ENCODE measurements at places on chromosomes 4 and X.

- DNase-seq, result no peak
These were observed 405.7 kb upstream of the GALNT7 start for GRCh38 chr4:172762895-172763294.

DNA sequence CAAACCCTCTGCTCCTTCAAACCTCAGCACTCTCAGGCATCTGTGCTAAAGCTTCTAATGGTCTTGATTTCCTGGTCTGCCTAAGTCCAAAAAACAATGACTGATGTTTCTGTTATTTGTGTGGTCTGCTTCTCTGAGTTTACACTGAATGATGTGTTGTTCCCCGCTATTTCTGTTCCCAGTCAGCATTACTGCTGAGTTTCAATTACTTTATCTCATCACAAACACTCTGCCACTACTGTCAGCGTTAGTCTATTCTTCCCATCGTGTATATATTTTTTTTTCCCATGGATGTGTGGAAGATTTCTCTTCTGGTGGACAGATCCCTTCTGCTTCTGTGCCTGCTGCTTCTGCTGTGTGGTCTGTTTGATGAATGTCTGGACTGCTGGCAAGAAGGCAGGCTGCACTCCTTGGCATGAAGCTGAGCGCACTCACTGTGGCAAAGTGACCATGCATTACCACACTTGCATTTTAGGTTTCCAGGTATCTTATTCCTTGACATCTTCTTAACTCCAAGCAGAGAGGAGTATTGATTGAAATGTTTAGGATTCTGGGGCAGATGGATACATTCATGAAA lies 106.9 kb upstream of the PAQR3 start:
- no peak for DNase-seq

DNA sequence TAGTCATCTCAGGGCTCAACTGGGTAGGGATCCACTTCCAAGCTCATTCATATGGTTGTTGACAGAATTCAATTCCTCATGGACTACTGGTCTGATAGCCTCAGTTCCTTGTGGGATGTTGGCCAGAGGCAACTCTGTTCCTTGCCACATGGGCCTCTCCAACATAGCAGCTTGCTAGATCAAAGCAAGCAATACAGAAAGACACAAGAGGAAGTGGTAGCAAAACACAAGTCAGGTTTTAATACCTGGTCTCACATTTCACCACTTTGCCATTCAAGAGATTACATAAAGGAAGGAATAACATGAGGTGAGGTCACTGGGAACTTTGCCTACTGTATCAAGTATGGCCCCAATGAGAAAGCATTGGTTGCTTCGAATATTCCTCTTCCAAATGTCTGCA lies 79.2 kb downstream of the PRSS12 start:
- no peak for DNase-seq

DNA sequence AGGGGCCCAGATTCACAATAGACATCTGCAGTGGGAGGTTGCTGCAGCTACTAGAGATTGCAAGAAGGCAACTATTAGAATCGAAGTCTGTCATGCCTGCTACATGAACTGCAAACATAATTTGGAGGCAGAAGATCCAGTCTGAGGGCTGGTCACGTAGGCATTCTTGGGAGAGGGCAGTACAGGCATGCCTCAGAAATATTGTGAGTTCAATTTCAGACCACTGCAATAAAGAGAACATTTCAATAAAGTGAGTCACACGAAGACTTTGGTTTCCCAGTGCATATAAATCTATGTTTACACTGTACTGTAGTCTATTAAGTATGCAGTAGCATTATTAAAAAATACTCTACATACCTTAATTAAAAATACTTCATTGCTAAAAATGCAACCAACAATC lies 585.8 kb upstream of the FAT1 start:
- no peak for DNase-seq

DNA sequence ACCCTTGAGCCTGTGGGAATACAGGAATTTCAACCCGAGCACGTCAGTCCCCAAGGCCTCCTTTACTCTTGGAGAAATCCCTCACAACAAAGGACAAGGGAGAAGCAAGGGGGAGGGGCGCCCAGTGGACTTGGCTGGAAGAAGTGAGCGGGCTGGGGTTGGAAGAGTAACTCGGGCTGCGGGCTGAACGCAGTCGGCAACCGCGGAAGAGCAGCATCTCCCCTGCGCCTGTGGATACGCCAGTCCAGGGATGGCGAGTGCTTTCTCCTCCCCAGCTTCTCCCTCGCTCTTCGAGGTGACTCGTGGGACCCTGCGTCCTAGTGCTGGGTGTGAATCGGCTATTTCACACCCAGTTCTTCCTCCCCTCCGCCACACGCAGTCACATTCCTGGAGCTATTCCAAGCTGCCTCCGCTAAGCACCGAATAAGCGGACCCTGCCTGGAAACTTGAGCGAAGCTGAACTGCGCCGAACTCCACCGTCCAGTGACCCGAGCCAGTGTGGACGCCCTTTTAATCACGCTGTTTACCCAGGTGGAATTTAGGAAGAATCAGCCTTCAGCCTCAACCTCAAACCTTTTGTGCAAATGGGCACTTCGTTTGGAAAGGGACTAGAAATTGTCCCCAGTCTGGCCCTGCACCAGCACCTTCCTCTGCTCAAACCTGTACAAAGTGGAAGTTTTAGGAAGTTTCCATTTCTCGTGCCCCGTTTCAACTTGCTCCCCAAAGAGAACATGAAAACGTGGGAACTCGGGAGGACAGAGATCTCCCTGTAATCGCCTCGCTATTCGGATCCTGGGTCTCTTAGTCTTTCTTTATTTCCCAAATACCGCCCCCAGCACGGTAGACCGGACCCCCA lies 64.3 kb upstream of the WDR17 start:
- DNase-seq, result no peak

GRCh38 chr4:187364401-187364800 lies 631.2 kb upstream of the ZFP42 start:
- no peak for DNase-seq

DNA sequence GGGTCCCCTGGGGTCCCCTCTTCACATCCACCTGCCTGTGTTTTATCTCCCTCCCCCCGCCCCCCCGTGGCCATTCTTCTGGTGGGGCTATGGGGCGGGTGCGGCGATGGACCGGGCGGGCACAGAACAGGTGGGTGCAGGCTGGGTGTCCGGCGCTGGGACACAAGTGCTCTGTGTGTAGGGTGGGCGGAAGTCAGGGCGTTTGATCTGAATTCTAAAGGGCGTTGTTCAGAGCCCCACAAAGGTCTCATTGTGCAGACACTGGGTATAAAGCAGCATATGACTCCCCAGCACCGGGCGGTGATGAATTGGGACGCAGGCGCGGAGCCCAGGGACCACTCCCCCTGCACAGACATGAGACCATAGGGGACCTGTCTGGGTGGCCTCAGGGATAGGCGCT lies at the start of gene GJB1:
GJB1 (plus strand) TSS at position 296 of the 400 bp plus-strand sequence. CDS start 484 bp downstream, outside the sequence.
- no peak for DNase-seq

GRCh38 chr4:879729-880077 lies 52.4 kb downstream of the GAK start:
- no peak for DNase-seq

- no peak for DNase-seq
These were observed 756.3 kb downstream of the CCSER1 start for GRCh38 chr4:90883519-90883918.

GRCh38 chrX:9456250-9457074 lies 8.4 kb upstream of the TBL1X start:
- DNase-seq, result no peak

GRCh38 chrX:8971116-8971515 lies 62.8 kb downstream of the FAM9B start:
- DNase-seq, result no peak

DNA sequence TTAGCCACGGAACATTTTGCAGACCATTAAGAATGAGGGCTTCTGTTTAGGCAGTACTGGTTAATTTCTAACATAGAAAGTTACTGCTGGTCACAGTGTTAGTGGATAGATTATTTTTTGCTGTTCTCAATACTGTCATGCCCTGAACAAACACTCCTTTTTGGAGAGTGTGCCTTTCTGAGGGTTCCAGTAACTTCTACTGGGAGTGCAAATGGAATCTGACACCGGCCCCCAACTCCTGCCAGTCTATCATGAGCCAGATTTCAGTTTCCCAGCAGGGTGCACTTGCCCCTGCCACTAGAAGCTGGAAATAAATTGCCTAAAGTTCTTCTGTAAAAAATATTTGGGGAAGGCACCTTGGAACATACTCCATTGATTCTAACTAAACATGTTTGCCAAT lies 224.4 kb upstream of the GPC4 start:
- DNase-seq, result no peak

GRCh38 chrX:54807524-54808108 lies at the start of gene MAGED2:
Gene MAGED2 (plus strand): TSS chrX:54807745. CDS start chrX:54809332, 1,587 bp downstream.
- no peak for DNase-seq

DNA sequence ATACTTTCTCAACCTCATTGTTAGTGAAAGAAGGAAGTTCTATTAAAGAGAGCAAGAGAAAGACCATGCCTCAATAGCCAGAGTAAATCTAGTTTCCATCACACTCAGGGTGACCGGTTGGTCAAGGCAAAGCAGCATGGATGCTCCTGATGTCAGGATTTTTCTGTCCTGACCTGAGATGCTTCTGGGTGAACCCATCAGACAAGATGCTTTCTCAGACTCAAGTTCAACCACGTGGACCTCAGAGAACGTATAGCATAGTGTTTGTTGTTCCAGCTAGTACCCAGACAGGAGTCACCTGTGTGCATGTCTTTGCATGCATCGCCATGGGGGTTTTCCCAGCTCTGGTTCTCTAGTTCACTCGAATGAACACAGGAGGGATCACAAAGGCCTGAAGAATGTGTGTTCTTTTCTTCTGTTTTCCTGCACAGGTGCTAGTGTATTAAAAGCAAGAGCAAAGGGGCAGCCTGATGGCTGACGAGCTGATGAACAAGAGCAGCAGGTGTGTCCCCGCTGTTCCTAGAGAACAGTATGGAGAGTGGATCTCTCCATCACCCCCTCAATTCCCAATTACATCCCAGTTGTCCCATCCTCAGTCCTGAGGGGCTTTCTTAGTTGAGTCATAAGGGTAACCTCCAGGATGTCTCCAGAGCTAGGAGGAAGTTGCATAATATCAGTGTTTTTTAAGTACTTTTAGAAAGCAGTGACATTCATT lies 110.5 kb upstream of the ENPP6 start:
- no peak for DNase-seq

GRCh38 chr4:103757631-103758030 lies 37.8 kb upstream of the TACR3 start:
- DNase-seq, result no peak

DNA sequence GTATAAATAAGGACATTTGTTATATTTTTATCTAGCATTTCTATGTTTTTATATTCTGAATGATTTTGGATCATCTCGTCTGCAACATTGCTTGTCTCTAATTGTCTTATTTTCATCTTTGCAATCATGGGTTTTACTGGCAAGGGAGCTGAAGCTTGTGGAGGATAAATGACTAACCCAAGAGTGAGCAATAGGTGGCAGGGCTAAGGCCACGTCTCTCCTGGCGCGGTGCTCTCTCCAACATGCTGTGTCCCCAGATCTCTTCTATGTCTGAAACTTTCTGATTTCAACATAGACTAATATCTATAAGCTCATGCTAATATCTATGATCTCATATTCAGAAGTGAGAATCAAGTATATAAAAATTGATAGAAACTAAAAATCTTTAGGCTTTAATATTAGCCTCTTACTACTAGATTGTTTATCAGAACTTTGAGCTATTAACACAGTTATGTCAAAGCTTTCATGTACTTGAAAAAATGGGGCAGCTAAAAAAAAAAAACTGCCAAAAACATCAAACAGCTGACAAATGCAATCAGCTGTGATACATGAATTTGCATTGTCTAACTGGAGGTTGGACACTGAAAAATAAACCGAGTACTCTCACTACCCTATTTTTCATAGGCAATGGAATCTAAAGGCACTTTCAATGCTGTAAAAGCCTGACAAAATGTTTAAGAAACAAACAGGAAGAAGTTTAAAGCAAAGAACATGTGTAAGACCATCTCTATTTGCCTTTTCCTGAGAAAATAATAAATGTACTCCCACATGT lies 169.2 kb downstream of the TMA16 start:
- no peak for DNase-seq

DNA sequence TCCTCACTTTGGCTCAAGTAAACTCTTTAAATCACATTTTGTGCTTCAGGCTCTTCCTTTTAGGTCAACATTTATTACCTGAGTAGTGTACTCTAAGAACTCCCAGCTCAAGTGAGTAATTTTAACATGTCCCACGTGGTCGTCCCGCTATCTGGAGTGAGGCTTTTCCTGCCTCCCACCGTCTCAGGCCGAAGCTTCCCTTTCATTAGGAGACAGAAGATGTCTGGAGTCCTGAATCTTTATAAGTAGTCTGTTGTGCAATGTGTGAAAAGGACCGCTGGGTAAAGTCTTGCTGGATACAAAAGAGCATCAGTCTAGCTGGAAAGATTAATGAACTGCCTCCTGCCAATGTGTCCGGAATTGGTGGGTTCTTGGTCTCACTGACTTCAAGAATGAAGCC lies 117.7 kb upstream of the NEIL3 start:
- DNase-seq, result no peak

- DNase-seq, result no peak
These were observed 1.1 kb downstream of the CXCL1 start for GRCh38 chr4:73870260-73870659.

- no peak for DNase-seq
These were observed 17.3 kb upstream of the TMEM185A start for GRCh38 chrX:149648932-149649331.

GRCh38 chr4:148808416-148808815 lies 366.2 kb upstream of the NR3C2 start:
- DNase-seq, result no peak

DNA sequence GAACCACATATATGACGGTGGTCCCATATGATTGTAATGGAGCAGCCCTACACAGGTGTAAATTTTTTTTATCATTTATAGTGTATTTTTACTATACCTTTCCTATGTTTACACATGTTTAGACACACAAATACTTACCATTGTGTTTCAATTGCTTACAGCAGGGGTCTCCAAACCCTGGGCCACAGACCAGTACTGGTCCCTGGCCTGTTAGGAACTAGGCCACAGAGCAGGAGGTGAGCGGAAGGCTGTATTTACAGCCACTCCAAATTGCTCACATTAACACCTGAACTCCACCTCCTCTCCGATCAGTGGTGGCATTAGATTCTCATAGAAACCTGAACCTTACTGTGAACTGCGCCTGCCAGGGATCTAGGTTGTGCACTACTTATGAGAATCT lies 201.8 kb upstream of the NDST4 start:
- no peak for DNase-seq

DNA sequence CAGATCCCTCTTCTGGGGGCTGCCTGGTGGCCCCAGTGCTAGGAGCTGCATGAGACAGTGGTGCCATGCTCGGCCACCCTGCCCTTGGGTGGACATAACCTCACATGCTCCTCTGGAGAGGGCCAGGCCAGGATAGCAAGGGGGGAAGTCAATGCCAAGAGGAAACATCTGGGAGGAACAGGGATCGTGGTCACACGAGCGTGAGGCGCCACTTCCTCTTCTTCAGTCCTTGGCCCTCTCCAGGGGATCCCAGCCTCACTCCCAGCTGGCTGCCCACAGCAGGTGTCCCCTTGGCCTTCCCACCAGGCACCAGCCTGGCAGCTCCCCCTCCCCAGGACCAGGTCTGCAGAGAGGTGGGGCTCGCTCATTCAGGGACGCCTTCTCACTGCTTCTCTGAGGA lies 28.6 kb downstream of the TBC1D14 start:
- DNase-seq, result no peak
